ENCODE measurements at places on chromosomes 3 and 15.
A peak's percentile ranks its signal among the peaks of the same experiment; 100 is the strongest.

GRCh38 chr3:158379517-158379916 lies 191.5 kb upstream of the MLF1 start:
- no peak for DNase-seq

GRCh38 chr15:71011503-71012155 lies 103.6 kb upstream of the THSD4 start:
- DNase-seq = peak; percentile 25

DNA sequence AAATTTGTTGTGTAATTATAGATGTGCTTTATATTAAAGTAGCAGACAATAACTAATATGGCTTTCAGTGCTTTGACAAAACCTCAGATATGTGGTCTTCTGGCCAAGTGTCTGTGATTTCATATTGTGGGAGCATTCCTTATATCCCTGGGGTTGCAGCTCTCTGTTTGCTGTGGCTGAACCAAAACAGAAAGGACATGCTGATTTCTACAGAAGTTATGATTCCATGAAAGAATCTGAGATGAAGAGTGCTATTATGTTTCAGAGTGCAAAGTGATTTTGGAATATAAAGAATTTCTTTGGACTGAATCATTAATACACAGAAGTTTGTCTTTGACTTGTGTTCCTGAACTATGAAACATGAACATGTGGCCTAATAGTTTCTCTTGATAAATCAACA lies 36.5 kb downstream of the CDV3 start:
- DNase-seq = no peak

DNA sequence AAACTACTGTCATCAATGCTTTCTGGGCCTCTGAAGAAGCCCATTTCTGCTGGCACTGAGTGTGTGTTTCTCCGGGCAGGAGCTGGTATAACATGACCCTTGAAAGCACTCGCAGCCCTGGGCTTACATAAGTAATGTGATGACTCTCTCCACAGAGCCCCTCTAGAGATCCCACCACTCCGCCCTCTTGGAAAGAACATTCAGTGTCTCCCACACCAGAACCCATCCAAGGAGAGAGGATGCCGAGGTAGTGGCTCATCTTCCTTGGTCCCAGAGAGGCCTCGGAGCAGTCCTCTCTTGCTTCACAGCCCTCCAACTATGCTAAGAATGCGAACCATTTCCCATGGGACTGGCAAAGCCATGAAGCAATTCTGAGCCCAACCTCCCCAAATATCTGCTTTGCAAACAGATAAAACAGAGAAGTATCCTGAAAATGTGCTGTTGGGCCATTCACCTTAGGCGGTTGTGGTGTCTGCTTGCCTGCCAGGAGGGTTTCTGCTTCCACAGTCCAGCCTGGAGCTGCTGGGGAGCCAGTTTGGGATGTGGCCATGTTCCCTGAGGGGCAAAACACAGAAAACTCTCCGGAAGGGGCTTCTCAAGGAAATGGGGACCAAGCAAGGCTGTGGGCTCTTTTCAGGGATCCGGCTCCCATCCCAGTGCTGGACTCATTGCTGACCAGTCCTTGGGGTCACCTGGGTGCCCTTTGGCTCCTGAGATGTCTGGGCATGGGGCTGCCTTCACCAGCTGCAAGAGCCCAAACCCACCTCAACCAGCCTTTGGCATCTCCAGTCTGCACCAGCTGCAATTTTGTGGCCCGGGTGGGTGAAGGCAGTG lies 47.3 kb downstream of the AMOTL2 start:
- no peak for DNase-seq

DNA sequence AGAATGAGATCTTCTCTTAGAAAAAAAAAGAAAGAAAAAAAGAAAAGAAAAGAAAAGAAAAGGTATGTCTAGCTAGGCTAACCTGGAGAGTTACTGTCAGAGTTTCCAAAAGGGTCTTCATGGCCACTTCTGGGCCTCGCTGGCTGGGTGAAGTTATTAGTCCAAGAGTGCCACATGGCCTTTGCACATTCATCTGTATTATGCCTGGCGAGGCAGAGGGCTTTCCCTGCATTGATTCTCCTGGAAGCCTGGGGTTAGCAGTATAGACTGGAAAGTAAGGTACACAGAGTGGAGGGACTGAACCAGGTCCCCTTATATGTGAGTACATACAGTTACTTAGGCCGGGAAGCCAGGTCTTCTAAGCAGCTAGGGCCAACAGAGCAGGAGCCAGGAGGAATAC lies 54.8 kb upstream of the CGNL1 start:
- no peak for DNase-seq

DNA sequence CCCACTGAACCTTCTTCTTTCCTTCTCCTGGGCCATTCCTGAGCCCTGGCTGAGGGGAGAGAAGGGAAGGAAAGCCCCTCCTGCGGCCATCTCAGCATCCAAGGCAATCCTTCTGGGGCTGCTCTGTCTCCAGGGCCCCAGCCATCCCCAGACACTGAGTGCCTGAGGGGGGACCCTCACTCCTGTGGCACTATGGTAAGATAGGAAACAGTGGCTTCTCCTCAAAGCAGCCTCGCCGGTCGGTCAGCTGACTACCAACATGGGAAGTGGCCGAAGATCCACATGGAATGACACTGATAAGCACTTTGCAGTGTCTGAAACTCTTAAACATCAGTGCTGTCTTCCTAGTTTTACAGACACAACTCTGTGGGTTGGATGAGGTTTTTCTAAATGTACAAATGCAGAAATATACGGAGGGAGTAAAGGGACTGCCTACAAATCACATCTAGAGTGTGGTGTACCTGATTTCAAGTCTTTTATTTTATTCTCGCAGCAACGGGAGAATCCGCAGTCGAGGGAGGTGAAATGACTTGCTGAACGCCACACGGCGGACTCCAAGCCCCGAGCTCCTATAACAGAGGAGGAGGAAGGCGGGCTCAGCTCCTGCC lies 973 bp upstream of the ITPKA start:
- no peak for DNase-seq

- no peak for DNase-seq
These were observed 34.6 kb upstream of the ESYT3 start for GRCh38 chr3:138399766-138400165.

DNA sequence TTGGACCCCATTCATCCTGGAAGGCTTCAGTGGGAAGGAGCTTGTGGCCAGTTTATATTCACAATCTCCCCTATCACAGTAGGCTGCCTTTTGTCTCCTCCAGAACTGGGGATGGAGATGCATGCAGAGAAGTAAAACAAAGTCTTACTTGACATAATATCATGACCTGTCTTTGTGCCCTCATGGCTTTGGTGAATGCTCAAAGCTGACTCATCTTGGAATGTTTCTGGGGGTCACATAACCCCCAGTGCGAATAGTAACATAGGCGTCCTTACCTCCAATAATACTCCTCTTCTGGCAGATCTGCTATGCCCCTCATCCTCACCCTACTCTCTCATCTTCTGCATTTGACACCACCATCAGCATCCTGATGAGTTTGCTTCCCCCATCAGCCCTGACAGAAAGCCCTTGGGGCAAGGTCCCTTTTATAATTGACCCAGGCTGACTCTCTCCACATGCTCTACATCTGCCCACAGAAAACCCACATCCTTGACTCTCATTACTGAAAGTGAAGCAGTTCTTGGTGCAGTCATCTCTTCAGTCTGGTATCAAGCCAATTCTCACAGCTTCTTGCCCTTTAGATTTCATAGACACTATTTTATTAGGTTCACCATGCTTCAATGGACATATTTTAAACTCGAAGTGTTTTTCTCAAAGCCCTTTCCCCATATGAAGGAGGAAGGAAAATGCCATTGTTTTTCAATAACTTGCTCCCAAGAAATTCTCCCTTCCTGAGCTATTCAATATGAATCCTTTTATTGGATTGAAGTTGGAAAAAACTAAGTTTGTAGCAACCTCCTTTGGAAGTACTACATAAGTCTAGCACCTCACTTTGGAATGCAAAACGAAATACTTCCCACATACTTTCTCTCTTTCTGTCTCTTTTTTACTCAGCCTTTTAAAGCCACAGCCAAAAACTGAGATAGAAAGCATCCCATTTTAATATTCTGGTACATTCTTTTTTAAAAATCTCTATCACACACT lies 36.6 kb downstream of the OSTN start:
- DNase-seq = no peak

DNA sequence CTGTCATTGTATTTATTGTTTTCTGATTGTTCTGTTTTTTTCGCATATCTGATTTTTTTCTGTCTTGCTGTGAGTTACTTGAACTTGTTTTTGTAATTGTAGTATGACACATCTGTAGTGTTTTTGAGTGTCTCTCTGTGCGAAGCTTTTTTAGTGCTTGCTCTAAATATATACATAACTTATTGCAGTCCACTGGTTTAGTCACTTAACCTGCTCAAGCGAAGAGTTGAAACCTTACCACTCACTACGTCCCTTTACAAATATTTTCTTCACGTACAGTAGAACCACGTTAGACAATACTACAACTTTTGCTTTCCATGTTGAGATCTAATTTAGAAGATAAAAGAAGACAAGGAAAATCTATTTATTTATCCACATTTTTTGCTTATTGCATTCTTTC lies 713.0 kb upstream of the GRM7 start:
- no peak for DNase-seq

DNA sequence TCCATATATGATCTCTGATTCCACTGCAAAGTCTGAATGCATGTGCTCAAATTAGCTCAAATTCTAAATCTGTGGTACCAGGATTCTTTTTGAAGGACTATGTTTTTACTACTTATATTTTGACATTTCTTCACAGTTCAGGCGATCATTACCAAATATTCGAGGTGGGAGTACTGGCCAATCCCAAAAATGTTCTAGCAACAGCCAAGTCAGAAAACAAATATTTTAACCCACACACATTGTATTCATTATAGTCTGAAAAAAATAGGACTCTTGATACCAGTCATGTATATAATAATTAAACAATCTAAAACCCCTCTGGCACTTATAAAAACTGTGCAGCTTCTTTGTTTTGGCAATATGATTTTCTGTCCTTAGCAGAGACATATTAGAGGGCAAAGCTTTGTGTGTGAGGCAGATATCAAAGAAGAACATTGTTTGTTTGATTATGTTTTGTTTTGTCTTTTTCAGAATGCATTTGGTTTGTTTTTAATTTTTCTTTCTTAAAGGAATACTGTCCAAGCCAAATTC lies 37.4 kb downstream of the FGF7 start:
- DNase-seq = no peak

- DNase-seq = no peak
These were observed 65.4 kb upstream of the HERC1 start for GRCh38 chr15:63899193-63899592.

GRCh38 chr3:10511809-10512494 lies 6.6 kb upstream of the ATP2B2 start:
- DNase-seq = no peak

DNA sequence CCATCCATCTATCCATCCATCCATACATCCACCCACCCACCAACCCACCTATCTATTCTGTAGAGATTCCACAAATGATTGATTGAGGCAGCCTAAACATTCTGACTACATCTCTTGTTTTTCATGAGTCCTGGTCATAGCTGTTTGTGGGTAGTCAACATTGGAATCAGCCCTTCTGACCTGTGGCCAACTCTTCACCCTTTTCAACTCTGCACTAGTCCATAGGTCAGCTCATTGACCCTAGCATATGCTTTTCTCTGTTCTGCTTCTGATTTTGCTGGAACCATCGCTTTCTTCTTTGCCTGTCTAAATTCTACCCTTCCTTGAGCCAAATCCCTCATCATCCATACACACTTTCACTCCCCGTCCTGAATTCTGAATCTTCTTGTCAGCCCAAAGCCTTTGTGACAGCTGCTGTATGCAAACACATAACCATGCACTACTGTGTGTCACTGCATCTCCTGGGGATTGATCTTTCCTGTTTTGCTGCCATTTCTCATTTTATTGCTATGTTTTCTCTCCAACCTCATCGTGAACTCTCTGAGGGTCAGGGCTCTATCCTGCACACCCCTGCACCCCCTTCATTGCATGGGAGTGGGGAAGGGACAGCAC lies 16.8 kb upstream of the KCTD6 start:
- no peak for DNase-seq

DNA sequence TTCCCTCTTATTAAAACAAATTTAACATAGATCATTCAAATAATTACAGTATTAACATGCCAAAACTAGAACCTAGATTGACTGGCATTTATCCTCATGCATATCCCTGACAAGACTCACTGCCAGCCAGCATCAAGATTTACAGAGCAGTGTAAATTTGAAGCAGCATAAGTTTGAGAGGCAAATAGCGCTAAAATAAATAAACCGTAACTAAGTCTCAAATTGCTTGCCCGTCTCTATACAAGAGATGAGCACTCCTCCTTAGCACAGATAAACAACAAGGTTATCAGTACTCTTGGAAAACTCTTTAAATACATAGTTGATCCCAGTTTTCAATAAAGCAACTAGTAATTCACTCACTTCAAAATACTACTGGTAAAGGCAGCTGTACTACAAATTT lies 29.6 kb downstream of the MSL2 start:
- no peak for DNase-seq

GRCh38 chr15:30999729-31000128 lies 8.3 kb upstream of the MTMR10 start:
- no peak for DNase-seq

- DNase-seq = no peak
These were observed 290.7 kb downstream of the CHST2 start for GRCh38 chr3:143410259-143410658.

DNA sequence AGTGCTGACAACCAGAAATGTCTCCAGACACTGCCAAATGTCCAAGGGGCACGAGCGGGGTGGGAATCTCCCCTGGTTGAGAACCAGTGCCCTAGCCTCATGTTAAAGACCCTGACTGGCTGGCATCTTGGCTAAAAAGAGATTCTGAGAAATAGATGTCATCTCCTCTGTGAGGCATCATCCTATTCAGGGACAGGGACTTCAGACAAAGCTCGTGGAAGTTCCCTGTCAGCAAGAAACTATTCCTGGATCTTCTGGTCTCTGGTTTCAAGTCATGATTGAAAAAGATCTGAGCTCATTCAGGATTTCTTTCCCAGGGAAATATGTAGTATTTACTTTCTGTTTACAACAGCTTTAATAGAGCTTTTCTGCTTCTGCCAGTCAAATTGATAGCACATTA lies 10.8 kb downstream of the WDR5B start:
- no peak for DNase-seq

- no peak for DNase-seq
These were observed 72.5 kb upstream of the ONECUT1 start for GRCh38 chr15:52862677-52863076.

GRCh38 chr15:33086500-33087121 lies 107.9 kb downstream of the FMN1 start:
- no peak for DNase-seq

DNA sequence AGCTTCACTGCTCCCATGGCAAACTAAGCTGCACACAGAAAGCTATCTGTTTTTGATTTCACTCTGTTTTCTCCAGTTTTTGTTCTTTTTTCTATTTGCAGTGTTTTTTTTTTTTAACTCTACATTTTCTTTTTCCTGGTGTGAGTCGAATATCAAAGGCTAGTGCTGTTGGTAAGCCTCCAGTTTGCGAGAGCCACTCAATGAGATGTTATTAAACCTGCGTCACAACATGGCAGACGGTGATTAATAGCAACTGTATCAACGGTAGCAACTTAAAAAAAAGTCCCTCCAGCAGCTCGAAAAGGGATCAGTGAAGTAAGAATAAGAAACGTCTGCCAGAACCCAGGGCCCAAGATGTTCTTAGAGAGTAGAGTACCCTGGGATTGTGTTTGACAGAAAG lies 84.1 kb downstream of the MEIS2 start:
- DNase-seq = no peak
